ENCODE measurements at places on chromosomes 11 and 22.

DNA sequence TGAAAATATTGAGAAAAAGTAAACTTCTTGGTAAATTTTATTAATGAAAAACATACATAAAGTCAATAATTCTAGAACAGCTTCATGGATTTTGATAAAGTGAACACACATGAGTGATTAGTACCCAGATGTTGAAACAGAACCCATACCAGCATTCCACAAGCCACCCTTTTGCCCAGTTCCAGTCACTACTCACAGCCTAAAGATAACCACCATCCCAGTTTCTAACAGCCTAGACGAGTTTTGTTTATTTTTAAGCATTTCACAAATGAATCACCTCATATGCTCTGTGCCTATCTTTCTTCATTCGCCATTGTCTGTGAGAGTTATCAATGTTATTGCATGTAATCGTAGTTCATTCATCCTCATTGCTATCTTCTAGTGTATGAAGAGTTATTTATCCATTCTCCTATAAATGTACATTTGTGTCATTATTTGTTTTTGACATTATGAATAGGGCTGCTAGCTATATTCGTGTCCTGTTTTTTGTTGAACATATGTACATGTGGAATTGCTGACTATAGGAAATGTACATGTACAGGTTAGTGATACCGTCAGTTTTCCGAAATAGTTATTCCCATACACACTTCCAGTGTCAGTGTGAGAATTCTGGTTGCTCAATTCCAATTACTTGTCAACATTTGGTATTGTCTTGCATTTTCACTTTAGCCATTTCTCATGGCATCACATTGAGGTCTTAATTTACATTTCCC is 44.5 kb upstream of the TEAD1 start:
- no peak for DNase-seq

DNA sequence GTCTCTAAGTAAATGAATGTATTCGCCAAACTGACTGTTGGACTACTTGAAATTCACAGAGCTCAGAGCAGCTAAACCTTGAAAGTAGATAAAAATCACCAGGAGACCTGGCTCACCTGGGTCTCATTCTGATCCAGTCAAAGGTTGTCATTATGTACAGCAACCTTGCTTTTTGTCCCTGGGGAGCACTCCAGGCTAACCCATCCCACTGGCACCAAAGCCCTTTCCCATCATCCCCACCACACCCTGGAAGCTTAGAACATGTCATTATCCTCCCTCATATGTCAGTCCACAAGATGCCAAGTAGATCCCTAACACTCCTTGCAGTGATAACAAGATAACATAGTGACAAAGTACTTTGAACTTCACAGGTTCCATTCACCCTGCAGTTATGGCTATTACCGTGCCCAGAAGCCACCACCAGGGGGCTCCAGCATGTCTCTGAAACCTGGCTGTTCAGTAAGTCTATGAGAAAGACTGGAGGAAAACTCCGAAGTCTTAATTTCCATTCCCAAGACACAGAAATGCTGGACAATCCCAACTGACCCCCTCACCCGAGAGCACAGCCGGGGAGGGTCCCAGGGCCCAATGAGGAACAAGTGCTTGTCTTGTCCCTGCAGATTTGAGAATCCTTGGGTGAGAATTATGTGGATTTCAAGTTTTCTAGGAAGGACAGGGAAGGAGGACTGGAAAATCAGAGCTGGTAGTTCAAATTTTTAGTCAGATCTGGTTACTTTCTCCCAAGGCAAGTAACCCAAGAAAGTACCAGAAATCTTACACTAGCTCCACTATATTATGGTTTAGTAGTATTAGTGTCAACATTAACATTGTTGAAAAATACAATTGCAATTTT is 43.0 kb upstream of the USP47 start:
- peak; percentile 64 for DNase-seq

DNA sequence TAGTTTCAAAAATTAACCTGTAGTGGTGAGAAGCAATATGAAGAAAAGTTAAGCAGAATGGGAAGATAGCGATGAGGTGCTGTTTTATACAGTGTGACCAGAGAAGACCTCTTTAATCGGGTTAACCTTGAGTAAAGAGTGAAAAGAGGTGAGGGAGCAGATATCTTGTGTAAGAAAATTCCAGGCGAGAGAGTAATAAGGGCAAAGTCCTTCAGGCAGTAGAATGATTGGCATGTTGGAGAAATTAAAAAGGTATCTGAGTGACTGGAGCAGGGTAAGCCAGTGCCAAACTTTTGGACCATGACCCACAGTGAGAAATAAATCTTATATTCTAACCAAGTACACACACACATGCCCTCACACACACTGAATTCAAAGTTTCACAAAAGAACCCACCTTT is 374.7 kb upstream of the LARGE1 start:
- DNase-seq = no peak

DNA sequence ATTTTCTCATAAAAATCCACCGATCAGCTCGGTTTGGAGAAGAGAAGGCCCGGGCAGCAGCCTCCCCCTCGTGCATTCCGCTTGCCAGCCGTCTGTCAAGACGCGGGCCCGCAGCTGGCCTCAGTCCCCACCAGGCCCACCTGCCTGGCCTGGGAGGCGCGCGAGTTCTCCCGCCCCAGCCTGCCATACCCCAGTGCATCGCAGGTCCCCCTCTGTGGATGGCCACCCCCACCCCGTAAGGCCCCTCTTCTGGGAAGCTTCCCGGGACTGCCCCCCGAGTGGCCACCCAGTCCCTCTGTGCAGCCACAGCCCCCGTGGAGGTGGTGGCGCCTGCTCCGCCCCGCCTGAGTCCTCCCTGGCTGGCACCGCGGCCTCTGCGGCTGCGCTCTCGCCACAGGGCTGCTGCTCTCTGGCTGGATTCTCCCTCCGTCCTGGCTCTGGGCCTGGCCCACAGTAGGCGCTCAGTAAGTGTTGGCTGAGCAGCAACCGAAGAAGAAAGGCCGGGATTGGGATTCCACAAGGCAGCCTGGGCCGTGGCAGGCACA is 74.0 kb upstream of the TCF20 start:
- no peak for DNase-seq

GRCh38 chr11:130340671-130341319 is 26.1 kb upstream of the ZBTB44 start:
- DNase-seq = no peak

GRCh38 chr11:2791139-2791520 is 91.3 kb upstream of the KCNQ1OT1 start:
- no peak for DNase-seq

DNA sequence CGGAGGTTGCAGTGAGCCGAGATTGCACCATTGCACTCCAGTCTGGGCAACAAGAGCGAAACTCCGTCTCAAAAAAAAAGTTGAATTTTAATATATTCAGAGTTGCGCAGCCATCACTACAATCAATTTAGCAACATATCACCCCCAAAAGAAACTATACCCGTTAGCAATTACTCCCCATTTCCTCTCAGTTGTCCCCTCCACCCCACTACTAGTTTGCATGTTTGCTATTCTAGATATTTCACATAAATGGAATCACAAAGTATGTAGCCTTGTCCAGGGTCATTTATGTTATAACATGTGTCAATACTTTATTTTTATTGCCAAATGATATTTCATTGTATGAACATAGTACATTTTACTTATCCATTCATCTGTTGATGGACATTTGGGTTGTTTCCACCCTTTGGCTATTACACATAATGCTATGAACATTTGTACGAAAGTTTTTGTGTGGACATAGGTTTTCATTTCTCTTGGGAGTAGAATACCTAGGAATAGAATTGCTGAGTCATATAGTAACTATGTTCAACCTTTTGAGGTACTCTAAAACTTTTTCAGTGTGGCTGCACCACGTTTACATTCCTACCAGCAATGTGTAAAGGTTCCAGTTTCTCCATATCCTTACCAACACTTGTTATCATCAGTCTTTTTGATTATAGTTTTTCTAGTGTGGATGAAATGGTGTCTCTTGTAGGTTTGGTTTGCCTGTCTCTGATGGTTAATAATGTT is 2.2 kb downstream of the ZNF143 start:
- DNase-seq = no peak

DNA sequence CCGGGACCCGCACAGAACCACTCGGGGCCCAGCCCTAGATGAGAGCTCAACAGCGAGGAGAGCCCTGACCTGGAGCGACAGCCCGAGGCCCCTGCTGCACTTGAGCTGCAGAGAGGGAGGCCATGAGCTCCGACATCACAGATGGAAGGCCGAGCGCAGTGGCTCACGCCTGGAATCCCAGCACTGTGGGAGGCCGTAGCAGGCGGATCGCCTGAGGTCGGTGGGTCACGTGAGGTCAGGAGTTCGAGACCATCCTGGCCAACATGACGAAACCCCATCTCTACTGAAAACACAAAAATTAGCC is 13.8 kb upstream of the BRSK2 start:
- peak; percentile 51 for DNase-seq

DNA sequence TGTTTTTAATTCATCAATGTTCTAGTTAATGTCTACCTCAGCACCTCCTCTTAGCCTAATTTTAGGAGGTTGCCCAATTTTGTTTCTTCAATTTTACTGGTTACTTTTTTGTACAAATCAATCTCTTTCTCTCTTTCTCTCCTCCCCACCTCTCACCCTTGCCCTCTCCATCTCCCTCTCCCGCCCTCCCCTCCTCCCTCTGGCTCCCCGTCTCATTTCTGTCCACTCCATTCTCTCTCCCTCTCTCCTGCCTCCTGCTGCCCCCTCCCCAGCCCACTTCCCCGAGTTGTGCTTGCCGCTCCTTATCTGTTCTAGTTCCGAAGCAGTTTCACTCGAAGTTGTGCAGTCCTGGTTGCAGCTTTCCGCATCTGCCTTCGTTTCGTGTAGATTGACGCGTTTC is 40.9 kb upstream of the NNMT start:
- DNase-seq = no peak

DNA sequence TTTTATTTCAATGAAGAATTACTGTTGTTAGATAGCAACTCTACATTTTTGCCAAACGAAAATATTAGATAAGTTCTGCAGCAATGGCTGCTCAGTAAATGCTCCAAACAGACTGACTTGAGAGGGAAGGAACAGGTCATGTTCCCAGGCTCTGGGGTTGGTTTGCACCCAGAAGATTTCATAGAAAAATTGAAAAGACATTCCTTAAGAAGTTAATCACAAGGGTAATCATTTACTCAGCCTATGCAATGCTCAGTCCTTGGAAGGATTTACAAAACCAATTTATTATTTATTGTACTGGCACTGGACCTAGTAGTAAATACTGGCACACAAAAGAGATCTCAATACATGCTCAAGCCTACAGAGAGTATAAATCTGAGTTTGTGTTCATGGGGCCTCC is 179.1 kb upstream of the MTNR1B start:
- DNase-seq = no peak

DNA sequence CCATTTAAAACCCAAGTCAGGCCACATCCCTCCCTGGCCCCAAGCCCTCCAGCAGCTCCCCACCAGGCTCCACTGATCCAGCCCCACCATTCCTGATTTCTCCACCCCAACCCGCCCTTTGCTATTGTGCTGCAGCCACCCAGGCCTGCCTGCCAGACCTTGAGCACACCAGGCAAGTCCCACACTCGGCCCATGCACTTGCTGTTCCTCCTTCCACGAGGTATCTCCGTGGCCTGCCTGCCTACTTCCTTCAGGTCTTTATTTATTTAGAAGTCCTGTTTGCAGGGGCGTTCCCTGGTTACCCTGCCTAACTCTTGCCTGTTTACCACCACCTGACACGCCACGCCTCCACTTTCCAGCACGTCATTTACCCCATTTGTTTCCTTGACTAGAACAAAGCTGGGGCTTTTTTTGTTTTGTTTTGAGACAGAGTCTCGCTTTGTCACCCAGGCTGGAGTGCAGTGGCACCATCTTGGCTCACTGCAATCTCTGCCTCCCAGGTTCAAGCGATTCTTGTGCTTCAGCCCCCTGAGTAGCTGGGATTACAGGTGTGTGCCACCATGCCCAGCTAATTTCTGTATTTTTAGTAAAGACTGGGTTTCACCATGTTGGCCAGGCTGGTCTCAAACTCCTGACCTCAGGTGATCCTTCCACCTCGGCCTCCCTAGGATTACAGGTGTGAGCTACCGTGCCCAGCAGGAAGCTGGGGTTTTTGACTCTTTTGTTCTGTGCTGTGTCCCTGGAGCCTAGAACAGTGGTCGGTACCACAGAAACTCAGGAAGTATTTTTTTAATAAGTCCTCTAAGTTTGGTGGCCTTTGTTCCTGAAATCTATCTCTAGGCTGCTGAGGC is 6.7 kb downstream of the CENPM start:
- no peak for DNase-seq

- no peak for DNase-seq
Observed at GRCh38 chr22:41366323-41367029, 15.3 kb upstream of the TEF start.

- no peak for DNase-seq
Observed at GRCh38 chr22:22918297-22918965, 30.8 kb downstream of the IGLL5 start.

GRCh38 chr11:113242767-113243397 is 71.5 kb upstream of the TTC12 start:
- peak; percentile 50 for DNase-seq

DNA sequence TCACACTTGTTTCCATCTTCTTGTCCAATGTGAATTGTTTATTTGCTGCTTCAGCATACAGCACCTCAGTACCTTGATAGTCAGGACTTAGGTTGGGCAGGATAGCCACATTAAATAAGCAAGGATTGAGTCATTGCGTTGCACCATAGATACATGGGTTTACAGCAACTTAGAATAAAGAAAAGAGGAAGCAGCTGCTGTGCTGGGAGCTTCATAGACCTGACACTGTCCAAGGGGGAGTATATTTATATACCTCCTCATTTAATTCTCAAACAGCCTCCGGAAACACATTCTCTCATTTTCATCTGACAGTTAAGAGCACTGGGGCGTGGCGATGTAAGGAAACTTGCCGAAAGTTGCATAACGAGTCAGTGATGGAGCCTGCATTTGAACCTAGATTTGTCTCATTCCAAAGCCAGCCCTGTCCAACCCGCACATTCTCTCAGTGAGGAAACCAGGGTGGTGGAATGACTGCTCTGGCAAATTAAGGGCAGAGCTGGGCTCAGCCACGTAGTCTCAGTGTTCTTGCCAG is 42.2 kb downstream of the UBASH3B start:
- no peak for DNase-seq

All from ecto neural progenitor cell (in vitro differentiated cells).